ENCODE measurements at places on chromosomes 1 and 21. TPM values are rescaled to one million over a fixed set of nuclear protein-coding genes. Genes with fewer than 3 reads are reported as not detected.

The PDC gene
- total RNA-seq, result not detected

The PLA2G5 gene
- not detected for total RNA-seq

The OLFML3 gene
- 5.2 TPM for total RNA-seq

The PCAT6 gene
- 3.1 TPM for total RNA-seq

The PTCH2 gene
- total RNA-seq, result 0.08 TPM

The OR2M3 gene
- total RNA-seq, result not detected

The KCNC4 gene
- 3.4 TPM for total RNA-seq

The NUAK2 gene
- total RNA-seq, result 35.3 TPM

The CHIA gene
- total RNA-seq, result not detected

The RAB3B gene
- 9.1 TPM for total RNA-seq

The ZSWIM5 gene
- total RNA-seq, result 0.52 TPM

The CLCA1 gene
- not detected for total RNA-seq

The OR2T1 gene
- total RNA-seq, result not detected

The C1QTNF12 gene
- 1.7 TPM for total RNA-seq

The PLEKHG5 gene
- 3.9 TPM for total RNA-seq

The KLHDC7A gene
- 1.4 TPM for total RNA-seq

The SH3BGR gene
- total RNA-seq, result 1.5 TPM

The CCDC185 gene
- 0.05 TPM for total RNA-seq

The CNST gene
- 8.7 TPM for total RNA-seq

The SUSD4 gene
- 0.38 TPM for total RNA-seq

The GCSAML gene
- not detected for total RNA-seq

The TRMT13 gene
- total RNA-seq, result 9.4 TPM

The DNAJC28 gene
- total RNA-seq, result 0.40 TPM

The SLAMF1 gene
- total RNA-seq, result not detected
